Osteocyte (in vitro differentiated cells): ENCODE measurements at places on chromosomes 4 and X. TPM values are rescaled to one million over a fixed set of nuclear protein-coding genes. Genes with fewer than 3 reads are reported as not detected.

GRCh38 chr4:187362937-187363857, 632.4 kb upstream of the ZFP42 start:
- DNase-seq = no peak

GRCh38 chrX:121579016-121579760, 531.8 kb downstream of the GLUD2 start:
- DNase-seq = no peak

GRCh38 chrX:125998432-125998831, 167.7 kb downstream of the DCAF12L2 start:
- no peak for DNase-seq

- no peak for DNase-seq
These were observed 44.7 kb downstream of the SPATA4 start for GRCh38 chr4:176150704-176151103.

- no peak for DNase-seq
These were observed 66.0 kb upstream of the C4orf54 start for GRCh38 chr4:99723612-99724011.

GRCh38 chr4:156957556-156957955, 14.0 kb downstream of the PDGFC start:
- DNase-seq = no peak

- DNase-seq = no peak
These were observed 9.2 kb upstream of the EOLA1 start for GRCh38 chrX:149531599-149531998.

The ABLIM2 gene
- 0.24 and 0.31 TPM in 2 replicates for total RNA-seq
